ENCODE measurements at places on chromosomes 12 and 14. TPM values are rescaled to one million over a fixed set of nuclear protein-coding genes. Genes with fewer than 3 reads are reported as not detected.

DNA sequence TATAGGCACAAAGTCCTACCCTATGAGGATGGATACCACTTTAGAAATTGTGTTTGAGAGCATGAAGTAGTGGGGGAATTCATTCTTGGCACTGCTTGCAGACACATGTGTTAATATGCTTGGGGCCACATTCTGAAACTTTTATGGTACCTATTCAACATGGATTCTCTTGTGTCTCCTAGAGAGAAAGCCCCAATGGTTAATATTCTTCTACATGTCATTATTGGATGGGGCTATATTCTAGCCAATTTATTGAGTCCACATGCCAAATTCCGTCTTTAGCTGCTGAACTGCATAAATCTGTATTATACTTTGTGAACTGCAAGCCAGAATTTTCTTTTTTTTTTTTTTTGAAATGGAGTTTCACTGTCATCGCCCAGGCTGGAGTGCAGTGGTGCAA is 140.0 kb downstream of the KICS2 start:
- no peak for DNase-seq

DNA sequence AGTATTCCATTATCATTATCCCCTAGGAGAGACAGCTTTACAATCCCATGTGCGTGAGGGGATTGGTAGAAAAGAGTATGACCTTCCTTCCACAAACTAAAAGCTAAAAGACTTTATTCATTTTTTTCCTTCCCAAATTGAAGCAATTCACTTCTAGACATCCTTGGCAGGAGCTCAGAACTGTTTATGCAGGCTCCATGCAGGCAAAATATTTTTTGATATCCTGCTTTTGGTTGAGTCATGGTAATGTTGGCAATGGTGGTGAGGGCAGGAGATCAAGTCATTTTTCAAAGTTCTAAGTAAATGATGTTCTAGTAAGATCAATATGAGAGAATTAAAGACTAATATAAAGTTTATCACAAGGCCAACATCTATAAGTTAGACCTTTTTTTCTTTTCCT is 1.3 kb upstream of the PLEKHG7 start:
- no peak for DNase-seq

GRCh38 chr14:31487886-31488285 is at the start of gene GPR33:
GPR33 (minus strand) TSS chr14:31488039; CDS start chr14:31483965, 4,074 bp downstream.
- no peak for DNase-seq

DNA sequence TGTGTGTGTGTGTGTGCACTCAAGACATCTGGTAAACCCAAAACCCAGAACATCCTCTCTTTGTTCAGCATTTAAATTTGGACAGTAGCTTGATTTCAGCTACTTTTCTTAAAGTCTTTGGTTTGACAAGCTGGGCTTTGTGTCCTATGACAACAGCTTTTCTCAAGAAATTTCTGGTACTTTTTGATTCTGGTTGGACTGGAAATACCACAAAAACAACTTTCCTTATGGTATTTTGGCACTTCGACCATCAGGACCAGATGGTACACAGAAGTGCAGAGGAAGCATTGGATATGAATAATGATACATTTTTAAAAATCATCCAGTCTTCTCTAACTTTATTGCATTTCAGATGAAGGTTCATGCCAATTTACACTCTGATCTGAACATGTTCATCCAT is 286.6 kb upstream of the FLRT2 start:
- no peak for DNase-seq

DNA sequence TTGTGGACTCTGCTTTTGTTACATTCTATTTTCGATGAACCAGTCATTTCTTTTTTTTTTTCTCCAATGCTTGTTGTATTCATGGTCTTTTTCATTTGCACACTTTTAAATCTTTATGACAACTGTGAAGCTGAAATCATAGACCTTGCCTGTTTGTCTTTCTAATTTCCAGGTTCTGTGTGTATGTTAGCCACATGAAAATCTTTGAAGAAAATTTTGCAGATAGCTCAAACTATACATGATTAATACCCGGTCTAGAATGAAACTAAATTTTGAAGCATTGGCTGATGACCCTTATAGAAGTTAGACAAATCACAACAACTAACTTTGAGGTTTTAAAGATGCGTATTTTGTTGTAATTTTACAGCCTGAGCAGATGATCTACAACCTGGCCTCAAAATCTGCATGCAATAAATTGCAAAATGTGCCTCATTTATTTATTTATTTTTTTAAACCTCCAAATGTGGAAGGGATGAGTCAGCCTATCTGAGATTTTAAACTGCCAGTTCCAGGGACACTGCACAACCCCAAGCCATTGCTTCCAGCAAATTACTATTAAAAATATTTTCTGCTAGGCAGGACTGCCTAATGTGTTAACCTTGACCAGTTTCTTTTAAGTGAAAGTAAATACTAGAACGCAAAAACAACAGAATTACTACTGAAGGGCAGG is 96.3 kb upstream of the NAV3 start:
- no peak for DNase-seq

DNA sequence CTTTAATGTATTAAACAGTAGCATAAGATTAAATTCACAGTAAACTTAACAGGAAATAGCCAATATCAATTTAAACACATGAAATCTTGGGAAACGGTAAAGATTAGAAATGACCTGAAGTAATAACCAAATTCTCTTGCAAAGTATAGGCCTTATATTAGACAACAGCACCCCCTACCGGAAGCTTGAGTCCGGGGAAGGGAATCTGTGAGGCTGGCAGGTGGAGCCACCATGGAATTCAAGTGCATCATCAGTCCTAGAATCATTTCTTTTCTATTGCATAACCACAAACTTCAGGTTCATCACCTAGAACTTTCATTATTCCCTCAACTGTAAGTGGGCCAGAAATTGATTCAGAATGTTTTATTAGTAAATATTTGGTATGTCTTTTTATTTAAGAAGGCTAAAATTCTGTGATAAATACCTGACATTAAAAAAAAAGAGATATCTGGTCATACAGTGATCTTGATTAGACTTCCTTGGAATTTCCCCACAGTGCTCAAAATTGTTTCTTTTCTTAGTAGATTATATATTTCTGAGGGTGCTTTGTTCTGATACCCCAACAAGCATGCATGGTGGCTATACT is 48.6 kb downstream of the AP5M1 start:
- peak; percentile 56 for DNase-seq

DNA sequence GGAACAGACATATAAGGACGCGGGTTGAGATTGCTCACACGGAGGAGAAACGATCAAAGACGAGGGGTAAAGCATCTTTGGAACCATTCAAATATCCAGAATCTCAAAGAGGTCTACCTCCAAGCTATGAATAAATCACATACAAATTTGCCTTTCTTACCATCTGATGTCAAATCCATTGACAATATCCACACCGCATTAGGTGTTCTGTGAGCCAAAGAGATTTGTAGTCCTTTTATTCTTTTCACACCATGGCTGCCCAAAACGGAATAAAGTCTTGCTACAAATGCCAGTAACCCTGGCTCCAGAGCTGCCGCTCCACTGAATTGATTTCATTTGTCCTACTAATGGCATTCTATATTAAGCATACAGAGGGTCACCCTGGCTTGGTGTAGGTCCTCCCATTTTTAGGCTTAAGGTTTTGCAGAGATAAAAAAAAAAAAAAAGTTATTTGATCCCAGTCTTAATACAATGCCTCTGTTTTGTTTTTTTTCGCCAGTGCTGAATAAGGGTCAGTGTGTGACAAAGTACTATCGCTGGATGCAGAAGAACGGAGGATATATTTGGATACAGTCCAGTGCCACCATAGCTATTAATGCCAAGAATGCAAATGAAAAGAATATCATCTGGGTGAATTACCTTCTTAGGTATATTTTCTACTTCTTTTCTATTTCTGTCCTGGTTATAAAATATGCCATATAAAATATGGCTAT is 157.3 kb downstream of the EGLN3 start:
- no peak for DNase-seq

DNA sequence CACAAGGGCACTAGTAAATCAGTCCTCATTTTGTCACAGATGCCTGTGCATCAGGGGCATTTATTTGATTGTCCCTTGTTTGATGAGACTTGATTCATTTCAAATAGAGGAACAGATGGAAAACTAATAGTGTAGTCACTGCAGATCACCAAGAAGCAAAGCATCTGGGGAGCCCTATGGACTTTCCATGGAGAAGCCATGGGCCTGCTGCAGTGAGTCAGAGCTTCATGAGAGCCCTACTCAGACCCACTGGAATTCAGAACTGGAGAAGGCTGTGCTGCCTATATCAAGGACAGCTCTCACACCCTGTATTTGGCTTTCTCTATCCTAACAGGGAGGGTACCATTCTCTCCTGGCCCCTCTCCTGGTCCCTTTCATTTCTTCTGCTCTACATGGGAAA is 126.2 kb downstream of the GRIP1 start:
- no peak for DNase-seq

- DNase-seq: no peak
These were observed 3.5 kb downstream of the IFI27 start for GRCh38 chr14:94113908-94114588.

- DNase-seq: no peak
These were observed 31.9 kb upstream of the NCOR2 start for GRCh38 chr12:124599074-124599999.

DNA sequence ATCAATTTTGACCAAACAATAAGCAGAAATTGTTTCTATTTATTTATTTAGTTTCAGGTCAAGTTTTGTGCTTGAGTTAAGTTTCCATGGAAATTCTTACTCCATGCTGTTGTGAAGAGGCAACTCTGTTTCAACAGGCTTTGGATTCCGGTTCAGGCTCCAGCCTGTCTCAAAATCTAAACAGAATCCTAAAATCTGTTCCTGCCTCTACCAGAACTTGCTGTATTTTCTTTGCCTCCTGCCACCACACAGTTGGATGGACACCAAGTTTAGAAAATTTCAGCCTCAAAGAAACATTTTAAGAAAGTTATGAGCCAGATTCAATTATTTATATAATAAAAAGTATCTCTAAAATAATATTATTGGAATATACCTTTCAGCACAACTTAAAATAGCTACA is 330.9 kb downstream of the FOXG1 start:
- DNase-seq: no peak

DNA sequence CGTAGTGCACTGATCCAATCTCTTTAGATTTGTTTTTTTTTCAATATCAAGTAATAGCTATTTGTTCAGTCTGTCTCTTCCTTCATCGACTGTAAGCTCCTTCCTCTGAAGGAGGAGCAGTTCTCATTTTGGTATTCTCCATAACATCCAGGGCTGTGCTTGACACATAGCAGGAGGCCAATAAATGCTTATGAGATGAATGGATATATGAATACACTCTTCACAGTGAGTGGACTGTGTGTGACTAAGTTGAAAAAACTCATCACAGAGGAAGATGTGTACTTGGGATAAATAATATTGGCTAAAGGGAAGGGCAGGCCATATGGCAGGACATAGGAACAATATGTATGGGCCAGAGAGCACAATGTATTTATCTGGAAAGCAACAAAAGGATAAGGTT is 205.3 kb upstream of the PRICKLE1 start:
- DNase-seq: no peak

GRCh38 chr14:24298892-24299254 is 707 bp downstream of the DHRS1 start:
- DNase-seq: no peak

GRCh38 chr12:68106160-68106559 is 53.4 kb downstream of the IFNG start:
- DNase-seq: no peak

DNA sequence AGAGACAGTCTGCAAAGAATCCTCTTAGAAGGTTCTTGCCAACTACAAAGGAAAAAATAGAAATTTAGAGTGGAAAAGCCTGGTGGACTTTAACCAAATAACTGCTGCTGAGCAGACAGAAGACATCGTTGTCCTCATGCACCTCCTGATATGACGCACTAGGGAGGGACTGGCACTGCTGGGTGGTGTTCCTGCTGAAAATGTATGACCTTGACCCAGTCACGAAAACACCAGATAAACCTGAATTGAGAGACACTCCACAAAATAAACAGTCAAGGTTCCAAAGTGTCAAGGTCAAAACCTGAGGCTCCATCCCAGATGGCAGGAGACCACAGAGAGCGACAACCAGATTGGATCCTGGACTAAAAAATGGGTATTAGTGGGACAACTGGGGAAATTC is 61.9 kb downstream of the CHGA start:
- no peak for DNase-seq

DNA sequence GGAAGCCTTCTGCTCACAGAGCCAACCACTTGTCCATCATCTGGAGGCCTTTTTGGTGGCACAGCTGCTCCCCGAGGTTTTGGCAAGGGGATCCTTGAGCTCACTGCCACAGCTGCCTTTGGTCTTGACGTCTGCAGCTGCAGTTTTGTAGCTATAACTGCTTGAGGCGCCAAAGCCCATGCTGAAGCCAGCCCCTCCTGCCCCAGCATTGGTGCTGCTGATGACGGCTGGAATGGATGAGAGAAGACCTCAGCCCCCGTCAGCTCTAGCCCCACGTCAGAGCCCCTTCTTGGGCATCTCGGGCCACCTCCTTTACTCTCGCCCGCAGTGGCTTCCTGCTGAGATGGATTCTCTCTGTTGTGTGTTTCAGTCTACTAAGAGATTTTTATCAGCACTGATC is 12.3 kb upstream of the KRT74 start:
- no peak for DNase-seq

- no peak for DNase-seq
These were observed 72.3 kb downstream of the LRIG3 start for GRCh38 chr12:58847901-58848600.

DNA sequence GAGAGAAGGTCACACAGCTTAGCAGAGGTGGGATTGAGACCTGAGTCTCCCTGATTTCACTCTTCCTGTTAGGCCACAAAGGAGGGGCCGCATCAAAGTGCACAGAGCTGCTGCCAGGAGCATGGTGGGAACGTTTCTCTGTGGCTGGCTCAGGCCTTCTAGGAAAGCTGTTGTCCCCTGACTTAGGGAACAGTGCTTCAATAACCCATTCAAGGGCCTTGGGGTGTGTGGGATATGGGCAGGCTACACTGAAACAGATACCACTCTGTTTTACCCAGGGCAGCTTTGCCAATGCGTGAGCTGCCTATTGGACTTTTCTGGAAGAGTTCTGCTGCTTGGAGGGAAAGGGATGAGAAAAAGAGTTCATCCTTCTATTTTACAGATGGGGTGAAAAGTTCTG is 110.0 kb downstream of the ADCK1 start:
- no peak for DNase-seq

- DNase-seq: no peak
These were observed 30.1 kb downstream of the CLEC1A start for GRCh38 chr12:10068644-10069043.

- no peak for DNase-seq
These were observed 248.0 kb upstream of the FLRT2 start for GRCh38 chr14:85281921-85282320.

NTN4 gene
- 42.1 TPM for polyA plus RNA-seq

ZDHHC22 gene
- 0.06 TPM for polyA plus RNA-seq

MANSC1 gene
- 30.3 TPM for polyA plus RNA-seq

NUAK1 gene
- polyA plus RNA-seq: 5.6 TPM

MAGOHB gene
- 44.7 TPM for polyA plus RNA-seq

CFAP54 gene
- polyA plus RNA-seq: 2.5 TPM

GRIP1 gene
- 4.5 TPM for polyA plus RNA-seq

IAPP gene
- not detected for polyA plus RNA-seq

VCPKMT gene
- 18.0 TPM for polyA plus RNA-seq

TOMM20L gene
- 1.9 TPM for polyA plus RNA-seq

COQ10A gene
- polyA plus RNA-seq: 16.4 TPM

MTHFD1 gene
- 59.7 TPM for polyA plus RNA-seq

PPM1H gene
- 13.0 TPM for polyA plus RNA-seq

MAP1LC3B2 gene
- 3.7 TPM for polyA plus RNA-seq

Data from right lung (tissue), 10 donors.